ENCODE measurements at places on chromosomes 16 and 17.

DNA sequence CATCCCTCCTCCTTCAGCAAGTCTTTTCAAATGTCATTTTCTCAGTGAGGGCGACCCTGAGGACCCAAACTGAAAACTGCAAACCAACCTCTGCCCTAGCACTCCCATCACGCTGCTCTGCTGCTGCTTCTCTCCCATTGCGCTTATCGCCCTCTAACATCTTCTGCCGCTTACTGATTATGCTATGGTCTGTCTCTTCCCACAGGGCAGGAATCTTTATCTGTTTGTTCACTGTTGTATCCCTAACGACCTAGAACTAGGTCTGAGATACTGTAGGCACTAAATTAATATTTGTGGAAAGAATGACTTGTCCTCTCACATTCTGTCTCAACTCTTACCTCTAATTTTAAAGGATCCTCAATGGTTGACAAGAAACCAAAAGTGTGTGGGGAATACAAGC lies 12.5 kb downstream of the ZSCAN32 start:
- no peak for DNase-seq

GRCh38 chr17:83086907-83087787 lies 7.7 kb downstream of the METRNL start:
- no peak for DNase-seq

DNA sequence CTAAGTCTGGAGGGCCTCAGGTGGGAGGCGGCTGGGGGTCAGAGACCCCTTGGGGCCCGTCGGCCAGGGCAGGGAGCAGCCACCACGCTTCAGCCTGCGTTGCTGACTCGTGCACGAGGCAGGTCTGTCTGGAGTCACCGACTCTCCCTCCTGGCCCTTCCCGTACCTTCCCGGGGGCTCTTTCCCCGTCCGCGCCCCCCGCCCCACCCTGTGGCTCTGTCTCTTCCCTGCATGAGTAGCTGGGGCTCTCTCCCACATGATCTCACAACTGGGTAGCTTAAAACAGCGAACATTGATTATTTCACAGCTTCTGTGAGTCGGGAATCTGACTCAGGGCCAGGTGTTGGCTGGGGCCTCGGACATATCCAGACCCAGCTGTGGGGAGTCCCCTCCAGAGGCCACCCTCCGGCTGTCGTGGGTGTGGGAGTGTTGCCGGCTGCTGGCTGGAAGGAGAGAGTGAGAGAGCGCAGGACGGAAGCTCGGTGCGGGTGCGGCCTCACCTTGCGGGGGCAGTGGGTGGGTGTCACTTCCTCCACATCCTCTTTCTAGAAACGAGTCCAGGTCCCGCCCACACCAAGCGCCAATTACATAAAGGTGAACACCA lies 17.3 kb downstream of the BAHCC1 start:
- peak; percentile 58 for DNase-seq

GRCh38 chr17:51921500-51921899 lies 237.0 kb downstream of the CA10 start:
- DNase-seq, result no peak

DNA sequence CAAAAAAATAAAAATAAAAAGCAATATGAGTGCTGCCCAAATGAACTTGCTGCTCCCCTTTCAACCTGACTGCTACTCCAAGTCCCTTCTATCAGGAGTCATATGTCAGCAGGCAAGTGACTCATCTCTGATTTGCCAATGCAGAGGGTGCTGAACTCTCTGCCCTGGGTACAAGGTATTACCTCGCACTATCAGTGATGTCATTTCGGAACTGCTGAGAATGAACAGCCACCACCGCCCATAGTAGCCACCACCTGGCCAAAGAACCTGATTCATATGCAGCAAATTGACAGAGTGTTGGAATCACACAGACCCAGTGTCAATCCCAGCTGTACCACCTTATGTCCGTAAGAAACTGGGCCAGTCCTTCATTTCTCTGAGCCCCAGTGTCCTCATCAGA lies 31.2 kb downstream of the LYRM9 start:
- DNase-seq, result no peak

DNA sequence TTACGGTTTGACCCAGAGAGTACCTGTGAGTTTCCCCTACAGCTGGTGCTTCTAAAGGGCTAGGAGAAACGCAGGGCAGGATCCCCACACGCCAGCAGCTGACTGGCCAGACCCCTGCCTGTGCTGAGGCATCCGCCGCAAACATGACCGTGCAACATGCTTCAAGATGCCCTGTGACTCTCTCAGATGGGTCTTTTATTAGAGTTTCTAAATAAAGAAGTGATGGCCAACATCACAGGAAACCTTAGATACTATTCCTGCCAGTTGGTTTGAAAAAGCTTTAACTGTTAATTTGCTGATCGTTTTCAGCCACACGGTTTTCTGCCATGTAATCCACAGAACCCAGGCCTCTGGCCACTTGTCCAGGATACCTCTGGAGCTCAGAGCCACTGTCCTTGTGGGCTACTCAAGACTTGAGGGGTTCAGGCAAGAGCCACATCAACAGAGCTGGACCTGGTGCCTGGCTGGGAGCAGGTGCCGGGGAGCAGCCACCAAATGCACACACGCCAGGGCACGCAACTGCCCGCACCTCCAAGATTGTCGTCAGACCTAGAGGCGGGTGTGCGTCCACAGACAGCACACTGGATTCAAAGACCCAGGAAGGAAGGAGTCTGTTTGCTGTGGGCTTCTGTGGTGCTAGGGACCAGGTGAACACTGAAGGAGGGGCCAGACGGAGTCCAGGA lies 118.4 kb downstream of the ZNF778 start:
- DNase-seq, result no peak

DNA sequence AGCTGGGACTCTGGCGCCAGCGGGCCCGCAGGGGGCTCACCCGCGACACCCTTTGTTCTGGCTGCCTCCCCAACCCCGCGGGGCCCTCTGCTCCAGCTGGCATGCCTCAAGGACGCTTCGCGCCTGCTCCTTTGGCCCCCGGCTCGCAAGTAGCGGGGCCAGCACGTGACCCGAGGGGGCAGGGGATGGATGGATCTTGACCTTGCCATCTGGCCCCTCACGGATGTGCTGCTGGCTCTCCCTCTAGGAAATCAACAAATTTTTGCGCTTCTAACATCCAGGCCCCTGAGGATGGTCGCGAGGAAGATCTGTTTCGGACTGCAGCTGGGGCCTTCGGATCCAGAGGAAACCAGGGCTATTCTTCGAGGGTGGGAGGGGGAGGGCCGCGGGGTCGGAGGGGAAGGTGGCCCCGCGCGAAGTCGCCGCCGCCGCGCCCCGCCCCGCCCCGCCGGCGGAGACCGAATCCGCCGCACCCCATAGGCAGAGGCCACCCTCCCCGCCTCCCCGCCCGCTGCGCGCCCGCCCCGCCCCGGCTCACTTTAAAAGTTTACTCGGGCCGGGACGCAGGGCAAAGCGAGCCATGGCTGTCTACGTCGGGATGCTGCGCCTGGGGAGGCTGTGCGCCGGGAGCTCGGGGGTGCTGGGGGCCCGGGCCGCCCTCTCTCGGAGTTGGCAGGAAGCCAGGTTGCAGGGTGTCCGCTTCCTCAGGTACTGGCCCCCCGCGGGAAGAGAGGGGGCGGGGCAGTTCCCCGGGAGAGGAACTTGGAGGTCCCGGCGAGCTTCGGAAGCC lies at the start of gene ACSF2:
Gene ACSF2, plus strand, starts transcription at position 537 of the 790 bp plus-strand sequence. Its CDS starts 44 bp downstream, at position 581.
- DNase-seq, result peak; percentile 67

- DNase-seq, result no peak
Observed at GRCh38 chr16:74749291-74750055, 25.1 kb downstream of the FA2H start.

DNA sequence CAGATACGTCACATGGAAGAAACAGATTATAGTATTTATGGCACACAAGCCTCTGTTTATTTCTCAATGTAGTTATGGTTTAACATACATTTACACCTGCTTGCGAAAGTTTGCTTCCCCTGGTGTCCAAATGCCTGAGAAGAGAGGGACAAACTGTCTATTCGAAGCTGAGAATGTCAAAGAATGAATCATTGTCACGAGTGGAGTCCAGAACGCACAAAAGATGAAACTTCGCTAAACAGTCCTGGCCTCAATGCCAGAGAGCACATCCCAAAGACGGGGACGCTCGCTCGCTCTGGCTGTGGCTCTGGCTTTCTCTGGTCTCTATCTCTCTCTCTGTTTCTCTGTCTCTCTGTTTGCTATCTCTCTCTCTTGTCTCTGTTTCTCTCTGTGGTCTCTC lies 298.8 kb downstream of the FOXL1 start:
- no peak for DNase-seq

GRCh38 chr16:15976225-15976812 lies 26.9 kb downstream of the ABCC1 start:
- no peak for DNase-seq

DNA sequence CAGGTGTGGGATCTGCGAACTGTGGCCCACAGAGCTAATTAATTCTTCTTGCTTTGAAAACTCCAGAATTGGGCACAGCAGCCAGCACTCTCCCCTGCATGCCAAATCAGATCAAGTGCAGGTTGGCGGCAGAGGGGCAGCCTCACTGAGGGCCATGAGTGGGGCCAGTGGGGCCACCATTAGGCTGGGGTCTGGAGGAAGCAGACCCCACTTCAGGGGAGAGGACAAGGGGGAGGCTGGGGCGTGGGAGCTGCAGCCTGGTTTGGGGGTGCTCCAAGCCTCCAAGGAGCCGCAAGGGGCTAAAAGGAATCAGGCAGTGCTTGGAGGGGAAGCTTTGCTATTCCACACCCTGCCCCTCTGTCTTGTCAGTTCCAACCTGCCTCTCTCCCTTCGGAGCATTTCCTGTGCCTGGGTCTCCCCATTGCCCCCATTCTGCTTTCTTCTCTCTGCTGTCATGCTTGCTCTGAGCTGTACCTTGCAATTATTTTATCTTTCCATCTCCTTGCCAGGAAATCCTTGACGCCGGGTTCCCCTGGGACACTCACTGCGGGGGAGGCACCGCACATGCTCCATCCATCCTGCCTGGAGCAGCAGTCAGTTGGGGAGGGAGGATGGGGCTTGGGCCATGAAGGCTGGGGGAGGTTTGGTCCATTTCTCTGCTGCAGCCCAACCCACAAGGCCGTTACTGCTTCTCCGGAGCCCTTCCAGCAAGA lies 3.3 kb upstream of the ABCC3 start:
- no peak for DNase-seq

GRCh38 chr17:2192367-2193057 lies 111.1 kb downstream of the SMG6 start:
- DNase-seq, result peak; percentile 55

DNA sequence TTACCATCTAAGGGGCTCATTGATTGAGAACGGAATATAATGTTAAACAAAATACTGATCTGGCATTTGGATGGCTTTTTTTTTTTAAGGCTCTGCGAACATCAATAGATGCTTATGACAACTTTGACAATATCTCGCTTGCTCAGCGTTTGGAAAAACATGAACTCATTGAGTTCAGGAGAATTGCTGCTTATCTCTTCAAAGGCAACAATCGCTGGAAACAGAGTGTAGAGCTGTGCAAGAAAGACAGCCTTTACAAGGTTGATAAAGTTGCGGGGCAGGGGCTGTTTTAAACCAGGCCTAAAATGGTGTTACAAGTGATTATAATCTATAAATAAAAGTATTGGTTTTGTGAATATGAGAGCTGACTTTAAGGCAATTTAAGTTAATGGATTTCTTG lies 22.3 kb downstream of the PTRH2 start:
- no peak for DNase-seq

DNA sequence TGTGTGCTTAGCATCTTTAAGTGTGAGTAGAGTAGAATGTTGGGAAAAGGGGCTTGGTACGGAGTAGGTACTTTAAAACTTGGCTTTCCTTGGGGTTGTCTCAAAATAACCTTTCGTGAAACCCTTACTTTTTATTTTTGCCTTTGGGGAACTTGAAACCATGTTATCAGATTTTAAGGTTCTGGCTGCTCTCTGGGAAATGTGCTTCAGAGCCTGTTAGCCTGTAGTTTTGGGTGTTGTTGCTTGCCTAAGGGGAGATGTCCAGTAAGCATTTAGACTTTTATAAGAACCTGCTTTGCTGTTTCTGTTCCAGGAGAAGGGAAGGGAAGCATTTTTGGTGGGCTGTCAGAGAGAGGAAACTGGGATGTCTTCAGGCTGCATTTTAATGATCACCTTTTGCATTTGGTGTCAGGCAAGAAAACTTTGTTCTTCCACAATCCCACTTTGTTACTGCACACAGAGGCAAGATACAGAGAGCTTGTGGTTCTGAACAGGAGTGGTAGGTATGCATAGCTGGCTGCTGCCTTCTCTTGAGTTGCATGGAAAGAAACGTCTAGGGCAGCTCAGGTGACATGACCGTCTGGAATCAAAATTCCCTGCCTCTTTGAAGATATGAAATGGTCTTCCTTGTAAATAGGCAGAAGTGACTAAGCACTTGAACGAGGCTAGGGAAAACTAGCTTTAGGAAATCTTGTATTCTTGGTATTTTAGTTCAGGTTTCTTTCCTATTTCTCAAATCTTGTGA lies 1.7 kb downstream of the RABEP1 start:
- no peak for DNase-seq

DNA sequence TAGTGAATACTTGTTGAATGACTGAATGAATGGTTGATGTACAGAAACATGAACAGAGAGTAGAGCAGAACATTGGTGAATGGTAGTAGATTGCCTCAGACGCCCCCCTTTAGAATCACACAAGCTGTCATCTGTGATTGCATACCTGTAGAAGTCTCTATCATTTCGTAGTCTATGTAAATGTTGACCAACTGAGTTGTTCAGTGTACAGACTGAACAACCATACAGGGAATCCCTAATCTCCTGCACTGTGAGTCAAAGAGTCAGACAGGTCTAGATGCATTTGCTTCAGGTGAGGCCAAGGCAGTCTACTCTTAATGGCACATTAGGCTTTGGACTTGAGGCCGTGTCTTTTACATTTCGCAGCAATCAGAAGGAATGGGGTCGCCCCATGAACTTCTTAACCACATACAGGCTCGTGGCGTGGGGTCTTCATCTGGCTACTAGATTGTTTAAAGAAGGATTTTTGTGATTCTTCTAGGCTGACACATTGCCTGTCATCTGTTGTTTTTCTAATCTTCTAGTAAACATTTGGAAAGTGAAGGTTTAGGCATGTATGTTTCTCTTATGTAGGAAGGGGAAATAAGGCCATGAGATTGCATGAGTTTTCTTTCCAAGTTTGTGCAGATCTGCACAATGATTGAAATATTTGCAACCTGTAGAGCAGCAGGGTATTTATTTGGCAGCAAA lies 157.4 kb downstream of the WWOX start:
- DNase-seq, result no peak

GRCh38 chr17:63686138-63686685 lies 13.7 kb downstream of the LIMD2 start:
- DNase-seq, result no peak

DNA sequence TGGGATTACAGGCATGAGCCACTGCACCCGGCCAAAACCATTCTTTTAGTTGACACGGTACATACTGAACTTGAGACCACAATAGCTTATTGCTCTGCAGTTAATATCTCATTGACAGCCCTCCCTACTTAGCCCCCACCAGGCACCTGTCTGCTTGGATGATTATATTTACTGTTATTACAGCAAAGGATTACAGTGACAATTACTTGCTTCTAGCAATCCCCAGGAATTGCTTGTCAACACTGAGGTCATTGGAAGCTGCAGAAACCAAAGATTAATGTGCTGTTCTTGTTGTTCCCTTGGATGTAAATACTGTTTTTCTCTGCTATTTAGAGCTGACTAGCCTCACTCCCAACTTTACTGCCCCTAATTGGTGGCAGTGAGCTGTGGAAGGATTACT lies 211.2 kb downstream of the LGALS9B start:
- DNase-seq, result no peak

Measured in CD4-positive, alpha-beta T cell treated with Interleukin-6 at 100 ng/mL for 8 hours (primary cell).